GM13976 (cell line): ENCODE measurements at places on chromosomes 16 and 17.
A peak's percentile ranks its signal among the peaks of the same experiment; 100 is the strongest.

DNA sequence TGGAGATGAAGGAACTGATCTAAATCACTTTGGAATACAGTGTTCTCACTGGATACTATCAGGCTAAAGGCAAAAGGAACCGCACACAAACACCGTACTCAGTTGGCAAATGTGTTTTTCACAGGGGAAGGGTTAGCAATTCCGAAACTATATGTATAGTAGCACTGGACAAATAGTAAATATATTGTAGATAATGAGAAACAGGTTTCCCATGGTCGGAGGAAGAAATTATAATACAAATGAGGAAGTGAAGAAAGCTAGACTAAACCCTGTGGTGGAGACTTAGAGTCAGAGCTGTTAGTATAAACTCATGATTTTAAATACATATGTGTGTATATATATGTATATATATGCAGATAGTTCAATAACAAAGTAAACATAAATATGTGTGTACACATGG, 414.1 kb upstream of the SALL1 start:
- no peak for DNase-seq

DNA sequence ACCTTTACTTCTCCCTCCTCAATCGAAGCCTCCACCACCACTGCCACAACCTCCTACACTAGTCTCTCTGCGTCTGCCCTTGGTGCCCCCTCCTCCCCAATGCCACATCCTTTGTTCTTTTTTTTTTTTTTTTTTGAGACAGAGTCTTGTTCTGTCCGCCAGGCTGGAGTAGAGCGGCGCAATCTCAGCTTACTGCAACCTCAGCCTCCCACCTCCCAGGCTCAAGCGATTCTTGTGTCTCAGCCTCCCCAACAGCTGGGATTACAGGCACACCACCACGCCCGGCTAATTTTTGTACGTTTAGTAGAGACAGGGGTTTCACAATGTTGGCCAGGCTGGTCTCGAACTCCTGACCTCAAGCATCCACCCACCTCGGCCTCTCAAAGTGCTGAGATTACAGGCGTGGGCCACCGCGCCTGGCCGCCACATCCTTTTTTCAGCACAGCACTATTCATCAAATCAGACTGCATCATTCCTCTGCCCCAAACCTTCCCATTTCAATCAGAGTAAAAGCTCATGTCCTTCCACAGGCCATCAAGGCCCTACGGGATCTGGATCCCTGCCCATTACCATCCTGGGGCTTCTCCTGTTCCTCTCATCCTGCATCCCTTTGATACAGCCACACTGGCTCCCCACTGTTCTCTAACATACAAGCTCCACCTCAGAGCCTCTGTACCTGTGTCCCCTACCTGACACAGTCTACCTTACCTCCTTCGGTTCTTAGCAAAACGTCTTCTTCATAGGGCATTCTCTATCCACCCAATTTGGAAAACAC, 2.0 kb downstream of the KLHL11 start:
- DNase-seq, result no peak

DNA sequence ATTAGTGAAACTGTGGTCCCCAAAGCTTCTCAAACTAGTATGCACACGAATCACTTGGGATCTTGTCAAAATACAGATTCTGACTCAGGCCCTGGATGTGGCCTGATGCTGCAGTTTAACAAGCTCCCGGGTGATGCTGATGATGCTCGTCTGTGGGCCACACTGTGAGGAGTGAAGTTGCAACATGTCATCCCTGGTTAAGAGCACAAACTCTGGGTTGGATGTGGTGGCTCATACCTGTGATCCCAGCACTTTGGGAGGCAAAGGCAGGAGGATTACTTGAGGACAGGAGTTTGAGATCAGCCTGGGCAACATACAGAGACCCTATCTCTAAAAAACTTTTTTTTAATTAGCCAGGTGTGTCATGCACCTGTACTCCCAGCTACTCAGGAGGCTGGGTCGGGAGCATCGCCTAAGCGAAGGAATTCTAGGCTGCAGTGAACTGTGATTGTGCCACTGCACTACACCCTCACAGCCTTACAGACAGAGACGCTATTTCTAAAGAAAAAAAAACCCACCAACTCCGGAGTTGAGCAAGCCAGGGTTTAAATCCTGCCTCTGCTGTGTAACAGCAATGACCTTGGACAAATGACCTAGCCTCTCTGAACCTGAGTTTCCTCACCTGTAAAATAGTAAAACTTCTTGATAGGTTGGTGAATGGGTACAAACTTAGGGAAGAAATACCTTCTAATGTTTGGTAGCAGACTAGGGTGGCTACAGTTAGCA, 24.4 kb upstream of the ABAT start:
- DNase-seq, result no peak

DNA sequence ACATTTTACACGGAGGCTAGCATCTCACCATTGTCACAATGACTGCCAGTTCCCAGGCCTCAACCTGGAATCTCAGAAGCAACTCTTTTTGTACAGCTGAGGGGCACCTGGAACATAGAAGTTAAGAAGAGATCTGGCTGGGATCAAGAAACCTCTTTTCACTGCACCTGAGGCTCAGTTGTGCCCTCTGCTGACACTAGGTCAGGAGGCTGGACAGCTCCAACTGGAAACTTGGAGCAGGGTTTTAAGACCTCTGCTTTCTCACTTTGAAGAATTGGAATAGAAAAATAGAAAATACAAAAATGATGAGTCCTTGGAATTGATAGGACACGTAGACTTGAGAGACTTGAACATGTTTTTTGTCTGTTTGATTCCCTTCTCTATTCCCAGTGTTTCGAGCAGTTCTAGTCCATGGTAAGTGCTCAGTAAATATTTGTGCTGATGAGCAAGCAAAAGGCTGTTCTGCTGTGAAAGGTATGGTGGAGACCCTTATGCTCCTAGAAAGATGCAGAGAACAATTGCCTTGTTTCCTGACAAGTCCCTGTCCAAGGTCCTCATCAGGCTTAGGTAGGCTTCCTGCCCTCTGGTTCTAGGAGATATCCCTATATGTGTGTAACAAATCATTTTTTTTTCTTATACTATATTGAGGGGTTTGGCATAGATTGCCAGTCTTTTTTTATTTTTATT, 13.6 kb upstream of the PPM1D start:
- no peak for DNase-seq

- no peak for DNase-seq
Observed at GRCh38 chr17:12505866-12506265, 159.8 kb upstream of the MYOCD start.

GRCh38 chr17:2849327-2849670, 53.1 kb downstream of the RAP1GAP2 start:
- DNase-seq, result no peak

GRCh38 chr17:32590974-32591373, 104.2 kb downstream of the CDK5R1 start:
- no peak for DNase-seq

- DNase-seq, result peak; percentile 51
Observed at GRCh38 chr17:45425125-45425983, 7.3 kb downstream of the ARHGAP27 start.

GRCh38 chr17:77071925-77072490, 68.8 kb upstream of the SEC14L1 start:
- DNase-seq, result no peak

GRCh38 chr17:67481808-67482207, 104.7 kb downstream of the PITPNC1 start:
- no peak for DNase-seq

- no peak for DNase-seq
Observed at GRCh38 chr16:67746846-67747245, 27.7 kb upstream of the GFOD2 start.

- DNase-seq, result peak; percentile 83
Observed at GRCh38 chr17:3762922-3763776, 37.8 kb downstream of the ITGAE start.

DNA sequence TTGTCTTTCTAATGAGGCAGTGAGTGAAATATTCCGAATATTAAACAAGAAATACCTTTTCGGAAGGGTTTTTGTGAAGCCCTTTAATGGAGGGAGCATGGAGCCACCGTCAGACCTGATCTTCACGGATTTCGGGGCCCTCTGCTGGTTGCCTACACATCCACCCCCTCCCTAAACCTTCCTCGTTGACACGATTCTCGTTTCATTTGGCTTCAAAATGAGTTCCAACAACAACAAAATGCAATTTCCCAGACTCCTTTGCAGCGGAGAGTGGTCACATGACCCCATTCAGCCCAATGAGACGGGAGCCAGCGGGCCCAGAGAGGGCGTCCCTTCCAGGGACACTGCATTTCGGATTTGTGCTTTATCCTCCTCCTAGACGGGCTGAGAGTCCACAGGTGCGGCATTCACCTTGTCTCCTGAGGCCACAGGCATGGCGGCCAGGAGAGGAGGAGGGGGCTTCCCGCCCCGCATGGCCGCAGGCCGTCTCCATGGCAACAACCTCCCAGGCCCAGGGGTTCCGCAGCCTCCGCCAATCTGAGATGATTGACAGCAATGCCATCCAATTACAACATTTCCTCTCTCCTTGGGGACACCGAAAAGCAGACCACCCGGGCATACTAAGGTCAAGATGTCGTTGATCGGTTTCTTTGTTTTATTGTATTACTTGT, 259.8 kb downstream of the C16orf95 start:
- no peak for DNase-seq

DNA sequence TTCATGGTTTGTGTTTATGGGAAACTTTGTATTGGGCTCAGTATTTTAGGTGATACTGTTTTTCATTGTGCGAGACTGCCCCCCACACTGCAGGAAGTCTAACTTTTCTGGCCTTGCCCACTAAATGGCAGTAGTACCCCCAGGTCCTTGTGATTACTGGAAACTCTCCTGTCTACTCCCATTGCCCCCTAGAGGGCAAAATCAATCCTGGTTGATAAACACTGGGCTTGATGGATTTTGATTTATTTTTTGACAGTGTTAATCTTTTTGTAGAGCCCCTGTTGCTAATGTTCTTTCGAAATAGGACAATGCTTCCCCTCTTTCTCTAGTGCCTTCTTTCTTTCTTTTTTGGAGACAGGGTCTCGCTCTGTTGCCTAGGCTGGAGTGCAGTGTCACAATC, 15.5 kb downstream of the METTL9 start:
- DNase-seq, result no peak

- DNase-seq, result peak; percentile 82
Observed at GRCh38 chr17:78176548-78177025, 8.2 kb downstream of the SYNGR2 start.

DNA sequence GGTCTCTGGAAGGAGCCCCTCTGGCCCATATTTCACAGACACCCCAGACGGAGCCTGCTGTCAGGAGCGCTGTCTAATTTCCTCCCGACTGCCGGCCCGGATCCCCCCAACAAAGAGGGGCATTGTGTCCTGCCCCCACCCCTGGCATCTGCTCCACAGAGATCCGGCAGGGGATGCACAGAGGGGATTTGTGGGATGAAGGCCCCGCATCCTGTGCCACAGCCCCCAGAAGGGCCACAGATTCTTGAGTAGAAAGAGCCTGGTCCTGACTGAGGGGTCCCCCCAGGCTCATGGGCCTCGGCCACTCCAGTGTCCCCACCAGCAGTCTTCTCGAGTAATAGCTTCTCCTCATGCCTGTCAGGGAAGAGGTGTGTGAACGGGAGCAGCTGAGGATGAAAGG, 29.5 kb downstream of the MEOX1 start:
- DNase-seq, result no peak

- DNase-seq, result no peak
Observed at GRCh38 chr16:66846831-66847230, 2.6 kb downstream of the CA7 start.

DNA sequence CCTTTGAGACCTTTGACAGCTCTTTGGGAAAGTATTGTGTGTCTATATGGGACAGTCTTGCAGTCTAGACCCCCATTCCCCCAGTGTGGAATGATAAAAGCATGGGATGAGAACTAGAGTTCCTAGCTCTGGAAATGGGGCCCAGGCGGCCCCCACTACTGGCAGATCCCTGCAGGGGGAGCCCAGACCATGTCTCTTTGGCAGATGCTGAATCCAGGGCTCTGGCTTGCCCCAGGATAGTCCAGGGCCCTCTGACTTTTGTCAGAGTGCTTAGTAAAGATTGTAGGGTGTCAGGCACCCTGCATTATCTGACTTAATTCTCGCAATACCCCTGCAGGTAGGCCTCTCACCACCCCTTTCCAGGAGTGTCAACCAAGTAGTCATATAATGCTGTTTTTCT, 8.3 kb downstream of the ALKBH5 start:
- DNase-seq, result no peak

GRCh38 chr16:3401719-3402397, 843 bp downstream of the ZNF174 start:
- DNase-seq, result peak; percentile 37

DNA sequence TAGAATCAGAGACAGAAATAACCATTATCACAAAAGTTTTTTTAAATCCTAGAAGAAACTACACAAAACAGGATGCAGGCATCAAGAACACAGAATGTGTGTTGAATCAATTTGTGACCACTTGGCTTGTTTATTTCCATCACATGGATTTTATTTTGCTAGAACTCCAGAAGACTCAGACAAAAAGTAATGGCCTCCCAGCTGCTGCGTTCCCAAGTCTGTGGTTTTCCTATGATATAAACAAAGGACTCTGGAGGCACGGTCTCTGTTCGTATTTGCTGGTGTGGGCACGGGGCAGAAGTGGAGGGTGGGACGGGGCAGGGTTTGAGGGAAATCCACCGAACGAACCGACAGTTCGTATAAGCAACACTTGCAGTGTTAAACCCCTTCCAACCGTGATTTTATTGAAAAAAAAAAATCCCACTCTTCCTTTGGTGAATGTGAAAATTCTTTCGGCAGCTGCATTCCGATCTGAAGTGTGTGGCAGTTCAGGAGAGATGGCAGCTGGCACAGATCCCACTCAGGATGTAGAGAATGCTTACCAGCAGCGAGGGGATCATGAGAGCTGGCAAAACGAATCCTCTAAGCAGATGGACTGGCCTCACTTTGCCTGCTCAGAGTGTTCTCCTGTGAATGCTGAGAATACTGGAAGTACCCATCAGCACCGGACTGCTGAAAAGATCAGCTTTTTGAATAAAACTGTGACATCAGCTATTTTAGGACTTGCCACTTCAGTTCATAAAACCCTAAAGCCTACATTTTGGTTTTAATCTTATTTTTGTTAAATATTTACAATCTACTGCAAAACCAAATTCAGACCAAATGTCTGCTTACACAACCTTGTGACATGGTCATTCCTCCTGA, 165.2 kb downstream of the VPS53 start:
- no peak for DNase-seq

DNA sequence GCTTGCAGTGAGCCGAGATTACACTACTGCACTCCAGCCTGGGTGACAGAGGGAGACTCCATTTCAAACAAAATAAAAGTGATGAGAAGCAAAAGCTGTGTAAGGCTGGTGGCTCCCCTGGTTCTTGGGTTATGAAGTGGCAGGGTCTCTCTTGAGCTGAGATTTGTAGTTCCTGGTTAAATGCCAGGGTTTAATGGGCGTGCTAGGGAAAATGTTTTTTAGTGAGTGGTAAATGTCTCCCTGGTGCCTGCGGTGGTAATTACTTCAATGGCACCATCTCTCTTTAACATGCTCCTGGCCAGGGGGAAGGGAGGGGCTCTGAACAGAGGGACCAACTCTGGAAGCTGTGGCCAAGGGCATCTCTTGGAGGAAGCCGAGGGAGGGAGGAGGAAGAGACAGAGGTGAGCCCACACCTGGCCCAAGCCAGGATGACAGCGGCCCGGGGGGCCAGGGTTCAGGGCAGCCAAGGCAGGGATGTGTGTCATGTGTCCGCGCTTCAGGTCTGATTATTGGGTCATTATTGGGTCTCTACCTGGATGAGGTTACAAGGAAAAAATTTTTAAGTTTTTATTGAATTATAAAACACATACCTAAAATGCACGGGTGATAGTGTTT, 17.8 kb upstream of the RPL38 start:
- peak; percentile 15 for DNase-seq

- no peak for DNase-seq
Observed at GRCh38 chr17:1119924-1120323, 59.9 kb downstream of the ABR start.
